ENCODE measurements at places on chromosomes 2 and 18.
A peak's percentile ranks its signal among the peaks of the same experiment; 100 is the strongest.

DNA sequence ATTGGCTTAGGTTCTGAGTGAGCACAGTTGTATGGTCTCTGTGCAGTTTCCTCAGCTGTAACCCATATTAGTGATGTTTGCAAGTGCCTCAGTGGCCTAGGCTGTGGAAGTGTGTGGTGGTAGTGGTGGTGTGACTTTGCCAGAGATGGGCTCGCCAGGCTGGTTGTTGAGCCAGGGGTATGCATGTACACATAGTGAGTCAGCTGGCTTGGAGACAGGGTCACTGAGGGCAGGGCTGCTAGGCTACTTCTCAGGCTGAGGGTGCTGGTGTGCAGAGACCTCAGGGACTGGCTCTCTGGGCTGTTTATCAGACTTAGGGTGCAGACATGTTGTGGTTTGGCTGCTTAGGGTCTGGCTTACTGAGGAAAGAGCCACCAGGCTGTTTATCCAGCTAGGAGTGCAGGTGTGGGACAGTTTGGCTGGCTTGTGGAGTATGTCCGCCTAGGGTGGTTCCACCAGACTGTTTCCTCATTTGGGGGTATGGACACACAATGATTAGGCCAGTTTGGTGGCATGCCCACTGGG is 15.0 kb downstream of the APLF start:
- DNase-seq, result no peak

DNA sequence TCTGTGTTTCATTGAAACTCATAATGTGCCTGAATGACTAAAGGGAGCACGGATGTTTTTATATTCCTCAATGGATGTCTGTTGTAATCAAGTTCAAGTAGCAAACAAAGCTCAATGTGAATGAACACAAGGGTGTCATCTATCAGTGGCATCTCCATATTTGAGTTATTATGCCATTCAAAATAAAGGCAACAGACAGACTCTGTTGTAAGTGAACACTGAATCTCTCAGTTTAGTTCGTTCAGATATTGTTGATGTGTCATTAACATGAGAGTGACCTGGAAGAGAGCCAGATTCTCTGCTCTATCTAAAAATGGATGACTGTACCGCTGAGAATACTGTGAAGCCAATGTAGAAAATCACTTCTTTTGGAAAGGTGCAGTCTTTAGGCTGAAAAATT is 118.7 kb downstream of the NUP35 start:
- DNase-seq, result peak; percentile 28

- no peak for DNase-seq
These were observed 175.2 kb upstream of the SLC14A2 start for GRCh38 chr18:45439851-45440645.

DNA sequence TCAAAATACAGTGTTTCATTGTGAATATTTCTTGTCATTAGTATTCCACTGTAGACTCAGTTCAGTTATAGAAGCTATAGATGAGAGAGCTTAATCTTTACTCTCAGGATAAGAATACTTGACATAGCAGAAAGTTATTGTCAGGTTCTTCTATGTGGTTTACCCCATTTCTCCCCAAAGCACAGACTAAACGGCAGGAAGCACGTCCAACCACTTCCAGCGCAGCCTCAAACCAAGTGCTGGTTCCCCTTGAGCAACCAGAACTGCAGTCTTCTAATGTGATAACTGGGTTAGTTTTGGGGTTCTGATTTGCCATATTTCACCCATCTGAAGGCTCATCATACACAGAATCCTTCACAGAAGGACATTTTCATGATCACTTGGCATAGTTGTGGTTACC is 324.7 kb downstream of the SLC8A1 start:
- no peak for DNase-seq

DNA sequence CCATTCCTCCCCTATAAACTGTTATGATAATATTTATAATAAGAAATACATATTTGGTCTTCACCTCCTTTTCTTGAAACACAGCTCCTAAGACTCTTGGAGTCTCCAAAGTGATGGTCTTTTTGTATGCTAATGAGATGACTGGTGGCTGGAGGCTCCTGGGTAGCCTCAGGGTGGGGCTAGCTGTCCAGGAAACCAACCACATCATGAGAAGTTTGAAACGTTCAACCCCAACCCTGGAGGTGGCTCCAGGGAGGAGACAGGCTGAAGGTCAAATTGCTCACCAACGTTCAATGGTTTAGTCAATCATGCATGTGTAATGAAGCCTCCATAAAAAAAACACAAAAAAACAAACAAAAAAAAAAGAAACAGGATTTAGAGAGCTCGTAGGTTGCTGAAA is 298.7 kb upstream of the MGAT5 start:
- no peak for DNase-seq

DNA sequence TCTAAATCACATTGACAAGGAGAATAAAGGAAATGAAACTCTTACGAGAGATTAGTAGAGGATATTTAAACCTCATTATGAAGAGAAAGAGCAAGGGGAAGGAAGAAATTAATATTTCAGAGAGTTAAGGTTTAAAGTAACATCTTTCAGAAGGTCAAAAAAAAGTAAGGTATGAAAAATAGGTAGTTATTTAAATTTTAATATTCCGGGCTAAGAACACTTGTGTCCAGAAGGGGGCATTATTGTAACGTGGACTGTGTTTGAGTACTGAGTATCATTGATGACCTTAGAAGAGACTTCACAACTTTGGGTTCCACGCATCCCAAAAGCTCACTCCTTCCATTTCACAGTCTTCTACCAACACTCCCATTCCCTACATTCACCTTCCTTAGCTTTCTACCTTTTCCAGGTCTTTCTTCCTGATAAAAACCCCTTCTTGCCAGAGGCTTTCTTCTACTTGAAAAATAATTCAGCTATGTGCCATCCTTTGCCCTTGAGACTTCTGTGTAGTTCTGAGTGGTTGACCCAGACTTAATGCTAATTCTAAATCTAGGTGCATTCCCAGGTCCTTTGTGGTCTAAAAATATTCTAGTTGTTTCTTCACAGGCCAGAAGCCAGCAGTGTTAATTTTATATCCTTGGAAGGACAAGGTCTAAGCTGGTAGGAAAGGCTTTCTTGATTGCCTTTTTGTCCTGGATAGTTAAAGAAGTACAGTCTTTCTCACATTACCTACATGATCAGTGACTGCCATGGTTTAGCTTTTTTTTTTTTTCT is 16.5 kb downstream of the DYNC1I2 start:
- peak; percentile 56 for DNase-seq

GRCh38 chr18:42706618-42707017 is 408.9 kb downstream of the RIT2 start:
- no peak for DNase-seq

DNA sequence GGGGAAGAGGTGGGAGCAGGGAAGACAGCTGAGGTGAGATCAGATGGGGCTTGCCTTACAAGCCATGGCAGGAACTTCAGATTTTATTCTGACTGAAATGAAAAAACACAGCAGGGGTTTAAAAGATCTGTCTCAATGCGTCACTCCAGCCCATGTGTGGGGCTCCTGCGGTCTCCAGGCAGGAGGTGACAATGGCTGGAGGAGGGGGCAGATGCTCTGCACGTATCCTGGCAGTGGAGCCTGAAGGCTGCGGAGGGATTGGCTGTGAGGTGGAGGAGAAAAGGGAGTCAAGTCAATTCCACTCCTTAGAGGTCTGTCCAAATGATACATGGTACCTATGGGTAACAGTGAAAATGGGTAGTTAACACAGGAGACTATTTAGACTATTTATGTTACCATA is 40.5 kb upstream of the KIDINS220 start:
- no peak for DNase-seq

DNA sequence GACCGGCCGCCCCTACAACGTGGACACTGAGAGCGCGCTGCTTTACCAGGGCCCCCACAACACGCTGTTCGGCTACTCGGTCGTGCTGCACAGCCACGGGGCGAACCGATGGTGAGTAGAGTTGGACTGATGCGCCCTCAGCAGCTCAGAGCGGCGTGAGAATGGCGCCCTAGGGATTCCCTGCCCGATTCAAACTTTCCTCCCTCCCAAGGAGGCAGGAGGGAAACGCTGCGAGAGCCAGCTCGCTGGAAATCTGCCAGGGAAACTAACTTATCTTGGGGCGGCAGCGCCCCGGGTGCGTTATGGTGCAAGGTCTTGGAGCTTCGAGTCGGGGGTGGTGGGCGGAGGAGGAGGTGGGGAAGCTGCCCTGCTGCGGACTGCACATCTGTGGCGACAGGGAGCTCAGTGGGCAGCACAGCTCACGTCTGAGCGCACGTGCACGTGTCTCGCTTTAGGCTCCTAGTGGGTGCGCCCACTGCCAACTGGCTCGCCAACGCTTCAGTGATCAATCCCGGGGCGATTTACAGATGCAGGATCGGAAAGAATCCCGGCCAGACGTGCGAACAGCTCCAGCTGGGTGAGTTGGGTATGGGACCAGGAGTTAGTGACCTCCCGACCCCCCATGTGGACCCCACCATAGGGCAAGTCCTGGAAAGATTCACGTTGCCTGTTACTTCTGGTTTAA is 697 bp downstream of the ITGA4 start:
- DNase-seq, result no peak

DNA sequence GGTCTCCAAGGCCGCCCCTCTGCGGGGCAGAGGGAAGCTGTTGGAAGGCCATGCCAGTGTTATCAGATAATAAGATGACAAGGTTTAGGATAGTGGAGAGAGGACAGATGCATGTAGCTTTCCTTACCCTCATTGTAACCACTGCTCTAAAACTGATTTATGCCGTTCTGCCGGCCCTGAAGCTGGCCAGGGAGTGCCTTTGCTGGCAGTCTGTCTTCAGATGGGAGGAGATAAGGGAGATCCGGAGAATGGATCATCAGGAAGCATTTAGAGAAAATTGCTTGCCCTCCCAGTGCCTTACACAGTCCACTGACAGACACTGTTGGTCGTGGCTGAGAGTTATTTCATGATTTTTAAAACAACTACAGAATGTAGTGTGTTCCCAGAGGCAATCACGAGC is 35.4 kb upstream of the MYO3B start:
- no peak for DNase-seq

DNA sequence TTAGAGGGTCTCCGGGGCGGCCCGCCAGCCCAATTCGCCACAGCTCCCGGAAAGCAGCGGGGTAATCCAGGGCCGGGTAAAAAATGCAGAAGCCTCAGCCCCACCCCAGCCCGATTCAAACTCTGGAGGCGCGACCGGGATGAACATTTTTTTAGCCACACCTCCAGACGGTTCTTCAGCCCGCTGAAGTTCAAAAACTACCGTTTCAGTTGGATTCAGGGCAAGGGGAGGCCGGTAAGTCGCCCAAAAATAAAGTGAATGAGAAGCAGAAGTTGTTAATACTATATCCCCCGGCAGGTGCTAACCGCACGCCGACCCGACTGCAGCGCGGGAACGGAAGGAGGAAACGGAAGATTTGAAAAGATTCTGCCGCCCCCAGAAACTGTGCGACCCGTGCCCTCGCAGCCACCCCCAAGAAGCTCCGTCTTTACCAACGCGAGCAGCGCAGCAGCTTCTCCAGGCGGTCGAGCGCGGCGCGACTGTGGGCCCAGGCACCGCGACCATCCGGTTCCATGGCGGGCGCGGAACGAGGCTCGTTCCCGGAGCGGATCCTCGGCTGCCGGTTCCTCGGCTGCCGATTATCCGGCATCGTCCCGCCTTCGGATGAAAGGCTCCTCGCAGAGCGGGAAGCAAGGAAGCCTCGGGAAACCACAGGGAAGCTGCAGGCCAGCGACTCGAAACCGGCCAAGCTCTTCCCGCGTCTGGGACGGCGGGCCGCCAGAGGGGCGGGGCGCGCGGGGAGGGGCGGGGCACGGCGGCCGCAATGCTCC is at the start of gene BARD1:
TSS of gene BARD1 (minus strand) at position 703 of the 770 bp plus-strand sequence. CDS start at position 589, 114 bp downstream.
- no peak for DNase-seq

- no peak for DNase-seq
These were observed 144.7 kb upstream of the PGAP1 start for GRCh38 chr2:197071213-197071612.

- DNase-seq, result no peak
These were observed 89.8 kb downstream of the INO80D start for GRCh38 chr2:205996161-205996560.

DNA sequence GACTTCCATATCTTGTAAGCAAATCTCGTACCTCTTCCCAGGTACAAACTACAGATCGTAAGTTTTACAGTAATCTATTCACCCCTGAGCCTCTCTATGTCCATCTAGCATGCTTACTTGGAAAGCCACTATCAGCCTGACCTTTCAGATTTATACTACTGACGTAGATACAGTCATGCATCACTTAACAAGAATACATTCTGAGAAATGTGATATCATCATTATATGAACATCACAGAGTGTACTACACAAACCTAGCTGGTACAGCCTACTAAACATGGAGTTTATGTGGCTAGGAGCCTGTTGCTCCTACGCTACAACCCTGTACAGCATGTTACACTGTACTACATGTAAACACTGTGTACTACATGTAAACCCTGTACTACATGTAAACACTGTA is 293.2 kb upstream of the ZNF804A start:
- no peak for DNase-seq

DNA sequence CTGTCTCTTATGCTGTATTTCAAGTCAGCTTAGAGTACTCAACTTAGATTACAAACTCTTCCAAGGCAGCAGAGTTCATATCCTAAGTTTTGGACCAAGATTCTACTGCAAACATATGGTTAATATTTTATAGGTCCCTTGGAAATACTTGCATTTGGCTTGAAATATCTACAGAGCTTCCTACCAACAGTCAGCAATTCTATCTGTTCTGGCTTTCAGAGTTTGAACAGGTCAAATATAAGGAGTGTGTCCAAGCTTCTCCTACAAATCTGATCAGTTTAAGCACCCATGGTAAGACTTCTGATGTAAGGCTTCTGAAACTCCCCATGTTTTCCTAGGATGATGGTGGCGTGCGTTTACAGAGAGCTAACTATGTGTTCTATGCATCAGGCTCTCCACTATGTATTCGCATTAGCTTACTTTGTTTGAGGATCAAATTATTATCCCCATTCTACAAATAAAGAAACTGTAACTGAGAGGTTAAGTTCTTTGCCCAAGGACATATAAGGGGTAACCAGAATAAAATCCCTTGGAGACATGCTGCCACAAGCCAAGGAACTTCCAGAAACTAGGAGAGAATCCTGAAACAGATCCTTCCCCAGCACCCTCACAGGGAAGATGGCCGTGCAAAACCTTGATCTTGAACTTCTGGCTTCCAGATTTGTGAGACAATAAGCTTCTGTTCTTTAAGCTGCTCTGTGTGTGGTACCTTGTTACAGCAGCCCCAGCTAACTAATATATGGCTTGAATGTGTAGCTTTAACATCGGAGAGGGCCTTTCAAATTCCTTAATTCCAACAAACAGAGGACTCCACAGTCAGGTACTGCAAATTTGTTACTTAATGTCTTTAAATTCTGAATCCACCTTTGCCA is 55.1 kb downstream of the ATP8B1 start:
- no peak for DNase-seq

- DNase-seq, result no peak
These were observed 22.2 kb downstream of the KCNJ3 start for GRCh38 chr2:154720651-154721050.

- DNase-seq, result no peak
These were observed 135.2 kb upstream of the CAPN13 start for GRCh38 chr2:30942419-30942818.

DNA sequence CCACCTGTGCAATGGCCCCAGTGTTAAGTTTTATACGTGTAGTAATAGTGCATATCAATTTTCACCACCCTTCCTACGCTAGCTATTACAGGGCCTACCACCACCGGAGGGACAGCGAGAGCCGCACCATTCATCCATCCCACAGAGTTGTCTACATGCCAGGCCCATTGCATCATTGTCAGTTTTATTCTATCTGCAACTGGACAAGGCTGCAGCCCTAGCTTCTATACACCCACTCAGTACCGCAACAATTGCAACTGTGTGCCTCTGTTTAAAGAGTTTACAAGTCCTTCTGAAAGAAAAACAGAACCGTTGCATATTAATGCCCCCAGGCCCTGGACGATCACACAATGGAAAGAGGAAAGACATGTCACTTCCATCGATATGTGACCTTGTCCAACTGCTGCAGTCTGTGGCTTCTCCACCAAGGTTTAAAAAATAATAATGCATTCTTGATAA is 58.6 kb downstream of the ZEB2 start:
- DNase-seq, result peak; percentile 97

Measured in pons (tissue), 1 donor.